ENCODE measurements at places on chromosomes 1 and 21. TPM values are rescaled to one million over a fixed set of nuclear protein-coding genes. Genes with fewer than 3 reads are reported as not detected.

Gene LIN28A
- not detected for total RNA-seq

Gene S100A7
- total RNA-seq = not detected

Gene SPATA1
- total RNA-seq = 0.75 TPM

Gene DHRS3
- 44.3 TPM for total RNA-seq

Gene CR1L
- total RNA-seq = not detected

Gene IGSF3
- 20.4 TPM for total RNA-seq

Gene CFAP126
- total RNA-seq = 0.33 TPM

Gene KCNA2
- 0.18 TPM for total RNA-seq

Gene OR2L3
- not detected for total RNA-seq

Gene RYR2
- 0.13 TPM for total RNA-seq

Gene C4BPB
- total RNA-seq = 1.8 TPM

Measured in A549 treated with ZK216348 at 1 μM for 4 hours (cell line).